HepG2 (cell line): ENCODE measurements at places on chromosomes 3 and 15.

- H3K36me3 ChIP-seq: no peaks in the 10 kb centered on the region
- no peak for DNase-seq
- no peaks in the 10 kb centered on the region for H3K27me3 ChIP-seq
- peaks cover 11% of the 10 kb centered on the region for H3K4me1 ChIP-seq
- H3K27ac ChIP-seq: no peak overlapping the region
Observed at GRCh38 chr15:92611995-92612745, 43.4 kb downstream of the FAM174B start.

- no peak overlapping the region for H3K27ac ChIP-seq
- H3K27me3 ChIP-seq: no peaks in the 10 kb centered on the region
- H3K4me1 ChIP-seq: no peaks in the 10 kb centered on the region
- no peak overlapping the region for H3K4me3 ChIP-seq
- DNase-seq: no peak
Observed at GRCh38 chr3:79661896-79662295, 105.9 kb downstream of the ROBO1 start.

DNA sequence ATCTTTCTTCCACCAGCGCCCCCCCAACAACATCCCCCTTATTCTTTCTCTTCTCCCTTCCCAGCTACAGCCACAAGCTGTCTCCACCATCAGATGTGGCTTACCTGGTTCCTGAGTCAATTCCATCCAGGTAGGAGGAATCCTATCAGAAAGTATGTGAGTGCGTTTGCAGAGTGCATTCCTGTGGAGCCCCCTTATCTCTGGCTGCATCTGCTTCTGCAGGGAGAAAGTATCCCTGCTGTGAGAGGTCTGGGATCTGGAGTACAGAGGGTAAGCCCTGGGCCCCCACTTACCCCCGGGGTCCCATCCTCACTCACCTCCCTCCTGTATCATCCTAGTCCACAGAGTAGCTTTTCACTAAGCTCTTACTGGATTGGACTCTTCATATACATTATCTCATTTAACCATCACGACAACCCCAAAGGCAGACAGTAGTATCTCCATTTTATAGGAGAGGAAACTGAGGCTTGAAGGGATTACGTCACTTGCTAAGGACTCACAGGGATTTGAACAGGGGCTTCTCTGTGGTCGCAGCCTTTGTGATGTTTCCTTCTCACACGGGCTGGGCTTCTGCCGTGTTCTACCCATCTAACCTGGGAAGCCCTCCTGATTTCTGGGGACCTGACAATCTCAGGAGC lies 22.2 kb upstream of the MAGEF1 start:
- peaks cover 2% of the 10 kb centered on the region for H3K27me3 ChIP-seq
- H3K36me3 ChIP-seq: no peaks in the 10 kb centered on the region
- DNase-seq: no peak
- H3K4me3 ChIP-seq: no peak overlapping the region

DNA sequence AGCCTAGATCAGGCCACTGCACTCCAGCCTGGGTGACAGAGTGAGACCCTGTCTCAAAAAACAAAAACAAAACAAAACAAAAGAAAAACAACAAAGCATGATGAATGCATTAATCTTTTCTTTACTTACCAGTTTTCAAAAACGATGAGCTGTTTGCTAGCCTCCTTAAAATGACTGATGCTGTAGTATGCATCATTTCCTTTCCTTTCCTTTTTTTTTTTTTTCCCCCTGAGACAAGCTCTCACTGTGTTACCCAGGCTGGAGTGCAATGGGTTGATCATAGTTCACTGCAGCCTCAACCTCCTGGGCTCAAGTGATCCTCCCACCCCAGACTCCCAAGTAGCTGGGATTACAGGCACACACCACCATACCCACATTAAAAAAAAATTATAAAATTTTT lies 202.0 kb downstream of the ADAMTSL3 start:
- DNase-seq: no peak
- H3K27me3 ChIP-seq: no peaks in the 10 kb centered on the region
- H3K36me3 ChIP-seq: no peaks in the 10 kb centered on the region
- H3K4me1 ChIP-seq: no peaks in the 10 kb centered on the region
- H3K27ac ChIP-seq: no peak overlapping the region

DNA sequence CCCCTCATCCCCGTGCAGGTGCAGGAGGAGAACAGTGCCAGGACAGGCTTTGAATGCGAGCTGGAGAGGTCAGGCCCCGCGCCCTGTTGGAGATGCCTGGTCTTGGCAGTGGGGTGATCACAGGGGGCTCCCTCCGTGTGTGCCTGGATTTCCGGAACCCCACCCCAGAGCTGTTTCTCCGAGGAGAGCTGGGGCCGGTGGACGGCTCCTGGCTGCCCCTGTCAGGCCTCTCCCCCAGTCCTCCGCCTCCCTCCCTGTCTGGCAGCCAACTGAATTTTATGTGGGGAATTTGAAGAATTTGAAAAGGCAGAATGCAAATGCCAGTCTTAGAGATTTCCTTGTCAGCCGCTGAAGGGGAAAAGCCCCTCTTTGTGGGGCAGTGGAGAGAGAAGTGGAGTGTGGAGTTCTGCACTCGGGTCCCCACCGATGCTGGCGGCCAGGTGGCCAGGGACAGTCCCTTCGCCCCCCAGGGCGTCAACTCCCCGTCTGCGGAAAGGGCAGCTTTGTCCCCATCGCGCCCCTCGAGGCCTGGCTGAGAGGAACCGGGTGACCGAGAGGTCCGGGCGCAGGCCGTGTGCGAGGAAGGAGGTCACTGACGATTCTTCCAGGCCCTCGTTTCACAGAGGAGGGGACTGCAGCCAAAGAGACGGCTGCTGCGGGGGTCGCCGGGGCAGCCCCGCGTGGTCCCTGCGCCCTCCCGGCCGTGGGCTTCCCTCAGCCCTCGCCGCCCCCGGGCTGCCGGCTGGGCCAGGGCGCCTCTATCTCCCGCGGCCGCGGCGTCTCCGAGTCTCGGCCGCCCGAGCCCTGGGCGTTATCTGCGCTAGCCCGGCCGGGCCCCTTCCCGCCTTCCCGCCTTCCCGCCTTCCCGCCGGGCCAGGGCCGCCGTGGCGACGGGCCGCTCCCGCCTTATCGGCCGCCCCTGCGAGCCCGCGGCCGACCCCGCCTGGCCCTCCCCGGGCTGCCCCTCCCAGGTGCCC lies 56.0 kb upstream of the LCTL start:
- peaks cover 42% of the 10 kb centered on the region for H3K4me1 ChIP-seq
- no peak overlapping the region for H3K27ac ChIP-seq
- no peak overlapping the region for H3K4me3 ChIP-seq
- H3K36me3 ChIP-seq: no peaks in the 10 kb centered on the region

DNA sequence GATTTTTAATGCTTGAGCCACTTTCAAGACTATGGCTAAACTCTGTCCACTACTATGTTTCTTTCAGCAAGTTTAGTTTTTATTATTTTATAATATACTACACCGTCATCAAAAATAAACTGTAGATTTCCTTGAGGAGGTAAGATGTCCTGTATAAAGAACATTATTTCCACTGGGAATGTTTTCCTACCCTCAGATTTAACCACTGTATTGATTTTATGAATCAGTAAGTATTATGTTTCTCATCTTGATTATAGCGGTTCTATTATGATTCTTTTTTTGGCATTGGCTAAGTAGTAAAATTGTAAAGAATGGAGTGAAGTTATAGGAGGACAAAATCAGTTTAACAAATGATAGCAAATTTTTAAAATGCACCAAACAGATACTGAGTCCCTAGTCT lies 44.4 kb downstream of the ADAM10 start:
- H3K4me3 ChIP-seq: no peak overlapping the region
- no peak for DNase-seq
- H3K4me1 ChIP-seq: no peaks in the 10 kb centered on the region
- no peak overlapping the region for H3K27ac ChIP-seq

GRCh38 chr15:51251556-51251955 lies 86.8 kb downstream of the CYP19A1 start:
- no peak for DNase-seq
- H3K4me1 ChIP-seq: no peaks in the 10 kb centered on the region
- H3K4me3 ChIP-seq: no peak overlapping the region
- H3K27me3 ChIP-seq: no peaks in the 10 kb centered on the region

DNA sequence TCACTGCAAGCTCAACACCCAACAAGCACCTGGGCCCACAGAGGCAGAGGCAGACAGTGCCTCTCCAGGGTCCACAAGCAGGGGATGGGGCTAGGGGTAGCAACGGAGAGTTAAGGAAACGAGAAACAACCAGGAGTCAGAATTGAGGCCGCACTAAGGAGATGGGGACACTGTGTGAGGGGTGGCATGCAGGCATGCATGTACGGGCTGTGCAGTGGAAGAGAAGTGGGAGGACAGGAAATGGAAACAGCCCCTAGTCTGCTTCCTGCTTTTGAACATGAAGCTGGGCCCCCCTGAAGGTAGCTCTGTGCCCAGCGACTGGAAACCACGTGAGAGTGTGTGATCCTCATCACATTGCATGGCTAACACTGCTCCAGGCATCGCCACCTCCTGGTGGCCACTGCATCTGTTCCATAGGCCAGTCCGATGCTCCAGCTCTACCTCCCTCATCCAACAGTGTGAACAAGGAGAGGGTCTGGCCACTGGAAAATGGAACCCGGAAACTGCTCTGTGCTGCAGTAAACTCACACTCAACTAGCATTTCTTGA lies 44.0 kb downstream of the XXYLT1 start:
- H3K27ac ChIP-seq: no peak overlapping the region
- peaks cover 11% of the 10 kb centered on the region for H3K4me1 ChIP-seq
- no peaks in the 10 kb centered on the region for H3K27me3 ChIP-seq
- H3K4me3 ChIP-seq: no peak overlapping the region

- H3K36me3 ChIP-seq: no peaks in the 10 kb centered on the region
- H3K4me3 ChIP-seq: no peak overlapping the region
- peaks cover 27% of the 10 kb centered on the region for H3K4me1 ChIP-seq
Observed at GRCh38 chr3:17234382-17234781, 349.6 kb downstream of the PLCL2 start.

- H3K27ac ChIP-seq: no peak overlapping the region
- DNase-seq: peak; percentile 9
- no peaks in the 10 kb centered on the region for H3K36me3 ChIP-seq
- no peaks in the 10 kb centered on the region for H3K4me1 ChIP-seq
- no peaks in the 10 kb centered on the region for H3K27me3 ChIP-seq
Observed at GRCh38 chr3:40079203-40079846, 230.2 kb upstream of the EIF1B start.

DNA sequence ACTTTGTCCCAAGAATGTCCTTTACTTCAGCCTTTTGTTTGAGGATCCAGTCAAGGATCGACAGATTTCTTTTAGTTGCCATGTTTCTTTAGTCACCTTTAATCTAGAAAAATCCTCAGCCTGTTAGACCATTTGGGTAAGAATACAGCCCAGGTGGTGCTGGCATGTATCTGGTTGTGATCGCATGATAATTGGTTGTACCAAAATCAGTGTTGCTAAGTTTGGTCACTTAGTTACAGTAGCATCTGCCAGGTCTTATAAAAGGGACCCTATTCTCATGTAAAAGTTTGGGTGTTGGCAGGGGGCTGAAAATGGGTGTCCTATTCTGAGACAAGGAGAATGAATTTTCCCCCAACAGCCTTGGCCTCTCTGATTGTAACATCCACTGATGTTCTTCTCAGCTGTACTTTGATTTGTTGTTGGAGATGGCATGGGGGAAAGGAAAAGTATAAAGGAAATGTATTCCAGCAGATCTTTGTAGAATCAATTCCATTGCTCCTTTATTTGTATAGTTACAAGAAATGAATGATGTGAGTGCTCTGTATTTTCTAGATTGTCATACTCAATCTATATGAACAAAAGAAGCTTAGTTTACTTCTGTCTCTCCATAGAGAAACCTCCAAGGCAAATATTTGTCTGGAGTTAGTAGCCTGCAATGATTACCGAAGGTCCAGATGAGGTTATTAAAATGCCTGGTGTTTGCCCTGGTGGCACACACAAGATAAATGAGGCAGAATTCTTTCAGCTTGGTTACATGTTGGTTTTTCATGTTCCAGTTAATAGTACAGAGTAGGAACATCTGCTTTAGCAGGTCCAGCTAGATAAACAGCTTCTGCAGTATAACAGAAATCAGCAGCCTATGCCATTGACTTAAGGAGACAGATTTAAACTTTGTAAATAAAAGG lies 65.7 kb downstream of the CMTM8 start:
- no peak overlapping the region for H3K4me3 ChIP-seq
- DNase-seq: peak; percentile 88
- peaks cover 25% of the 10 kb centered on the region for H3K4me1 ChIP-seq
- no peaks in the 10 kb centered on the region for H3K27me3 ChIP-seq
- H3K36me3 ChIP-seq: no peaks in the 10 kb centered on the region
- H3K27ac ChIP-seq: peak overlapping the region; percentile 16

DNA sequence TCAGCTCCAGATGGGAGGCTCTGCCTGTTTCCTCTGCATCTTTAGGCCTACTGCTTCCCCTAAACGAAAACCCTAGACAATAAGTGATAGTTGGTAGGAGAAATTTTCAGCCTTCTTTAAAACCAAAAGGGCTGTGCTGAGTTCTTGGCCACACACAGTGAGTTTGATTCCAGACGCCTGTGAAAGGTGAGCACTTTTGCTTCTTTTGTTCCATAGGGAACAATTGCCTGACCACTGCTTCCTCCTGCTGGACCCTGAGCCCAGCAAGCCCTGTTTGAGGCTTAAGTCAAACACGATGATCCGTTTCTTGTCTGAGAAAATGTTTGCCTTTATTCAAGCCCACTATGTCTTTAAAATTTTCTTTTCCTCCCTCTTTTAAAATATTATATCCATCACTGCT lies 493.9 kb downstream of the ZIC1 start:
- no peaks in the 10 kb centered on the region for H3K36me3 ChIP-seq
- H3K27ac ChIP-seq: no peak overlapping the region
- no peak overlapping the region for H3K4me3 ChIP-seq
- no peak for DNase-seq

DNA sequence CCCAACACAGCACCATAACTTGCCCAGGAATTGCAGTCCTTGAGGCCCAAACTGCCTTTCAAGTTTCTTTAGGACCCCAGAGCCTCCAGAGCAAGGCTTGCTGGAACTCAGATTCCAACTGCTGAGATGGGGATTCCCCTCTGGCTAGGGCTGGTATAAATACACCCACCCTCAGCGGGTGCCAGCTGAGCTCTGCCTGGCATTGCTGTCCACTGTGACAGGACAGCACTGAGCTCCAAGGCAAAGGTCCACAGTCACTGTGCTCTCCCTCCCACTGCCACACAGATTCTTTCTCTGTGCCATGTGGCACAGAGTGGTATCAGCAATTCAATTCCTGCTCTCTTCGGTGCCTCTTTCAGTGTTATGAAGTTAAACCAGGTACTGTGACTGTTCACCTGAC lies 304.2 kb upstream of the LMCD1 start:
- DNase-seq: no peak
- no peaks in the 10 kb centered on the region for H3K36me3 ChIP-seq
- H3K27me3 ChIP-seq: no peaks in the 10 kb centered on the region
- no peak overlapping the region for H3K27ac ChIP-seq

GRCh38 chr3:124582196-124582595 lies 148.1 kb upstream of the UMPS start:
- H3K36me3 ChIP-seq: no peaks in the 10 kb centered on the region
- no peak for DNase-seq
- no peak overlapping the region for H3K4me3 ChIP-seq
- no peaks in the 10 kb centered on the region; the same call in 2 of the 3 replicates for H3K27me3 ChIP-seq
- peaks cover 71% of the 10 kb centered on the region for H3K4me1 ChIP-seq

DNA sequence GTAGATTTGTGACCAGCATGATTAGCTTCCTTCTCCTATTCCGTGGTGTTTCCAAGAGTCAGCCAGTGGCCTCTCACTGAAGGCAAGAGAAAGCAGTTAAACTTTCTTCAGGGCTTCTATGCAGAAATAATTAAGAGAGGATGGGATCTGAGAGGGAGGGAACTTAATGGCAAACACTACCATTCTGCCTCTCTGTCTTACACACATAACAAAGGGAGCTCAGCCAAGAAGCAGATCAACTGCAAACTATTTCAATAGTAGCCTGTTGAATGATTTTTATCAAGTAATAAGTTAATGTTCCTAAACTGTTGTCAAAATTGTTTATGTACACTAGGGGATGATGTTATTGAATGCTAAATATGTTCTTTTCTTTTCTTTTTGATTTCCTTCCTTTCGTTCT lies 11.8 kb downstream of the OXSR1 start:
- peaks cover 6% of the 10 kb centered on the region; the same call in 1 of the 2 replicates for H3K4me1 ChIP-seq
- no peak overlapping the region for H3K27ac ChIP-seq
- no peak overlapping the region for H3K4me3 ChIP-seq
- 0 out of 3 replicates have a peak, but pooled peaks cover 7% of the 10 kb centered on the region for H3K36me3 ChIP-seq
